Common myeloid progenitor, CD34-positive (primary cell): ENCODE measurements at places on chromosomes 7 and 10.

- DNase-seq, result peak; percentile 31
These were observed 13.5 kb upstream of the ELMO1 start for GRCh38 chr7:37462138-37462537.

DNA sequence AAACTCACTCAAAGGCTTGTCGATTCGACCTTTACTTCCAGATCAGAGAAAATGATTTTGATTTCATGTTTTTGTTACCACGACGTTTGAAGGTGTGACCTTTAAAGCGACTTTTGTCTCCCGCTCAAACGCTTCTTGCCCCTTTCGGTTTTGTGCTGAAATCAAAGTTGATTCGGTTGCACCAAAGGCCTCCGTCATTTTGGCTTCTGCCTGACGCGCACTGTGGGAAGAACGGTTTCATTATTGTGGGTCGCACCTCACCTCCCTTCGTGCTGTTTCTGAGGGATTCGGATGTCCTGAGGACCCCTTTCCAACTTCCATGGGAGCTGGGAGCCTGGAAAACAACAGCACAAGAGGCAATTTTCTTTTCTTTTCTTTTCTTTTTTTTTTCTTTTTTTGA lies 176.9 kb downstream of the DNAJB6 start:
- no peak for DNase-seq

- no peak for DNase-seq
These were observed 1.1 kb downstream of the FKBP9 start for GRCh38 chr7:32958046-32959025.

DNA sequence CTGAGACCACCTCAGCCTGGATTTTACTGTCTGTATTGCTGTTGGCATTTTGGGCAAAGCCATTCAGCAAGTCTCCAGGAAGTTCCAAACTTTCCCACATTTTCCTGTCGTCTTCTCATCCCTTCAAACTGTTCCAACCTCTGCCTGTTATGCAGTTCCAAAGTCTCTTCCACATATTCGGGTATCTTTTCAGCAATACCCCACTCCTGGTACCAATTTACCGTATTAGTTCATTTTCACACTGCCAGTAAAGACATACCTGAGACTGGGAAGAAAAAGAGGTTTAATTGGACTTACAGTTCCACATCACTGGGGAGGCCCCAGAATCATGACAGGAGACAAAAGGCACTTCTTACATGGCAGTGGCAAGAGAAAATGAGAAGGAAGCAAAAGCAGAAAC lies 62.8 kb downstream of the INPP5A start:
- DNase-seq, result no peak

- DNase-seq, result no peak
These were observed 11.6 kb downstream of the ZNF316 start for GRCh38 chr7:6648815-6649104.

DNA sequence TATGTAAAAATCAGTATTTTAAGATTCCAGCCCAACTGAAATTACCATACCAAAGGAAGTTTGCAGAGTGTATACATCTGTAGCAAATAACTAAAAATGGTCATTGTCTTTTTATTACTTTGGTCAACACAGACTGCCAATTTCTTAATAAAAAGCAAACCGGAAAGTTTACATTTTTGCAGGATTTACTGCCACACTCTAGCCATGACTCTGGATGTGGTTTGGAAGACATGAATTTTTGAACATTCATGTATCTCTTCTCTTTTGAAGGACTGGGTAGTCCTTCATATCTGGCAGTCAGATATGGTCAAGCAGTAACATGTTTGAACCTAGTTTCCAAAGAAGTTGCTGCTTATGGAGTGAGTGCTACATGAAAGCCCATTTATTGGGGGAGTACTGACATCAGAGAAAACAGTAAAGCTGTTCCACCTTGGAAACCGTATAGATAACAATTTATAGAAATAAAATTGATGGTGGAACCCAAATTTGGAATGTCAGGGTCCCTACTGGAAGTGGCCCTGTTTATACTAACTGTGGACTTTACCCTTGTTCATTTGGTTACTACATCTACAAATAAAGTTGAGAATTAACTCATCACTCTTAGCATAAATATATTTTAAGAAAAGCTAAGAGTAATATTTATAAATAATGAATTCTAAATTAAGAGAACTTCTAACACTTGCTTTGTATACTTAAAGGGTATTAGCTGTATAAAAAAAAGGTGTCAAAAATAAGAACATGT lies 84.6 kb downstream of the ZMYND11 start:
- DNase-seq, result no peak

- DNase-seq, result no peak
These were observed 319.9 kb downstream of the BMPER start for GRCh38 chr7:34225193-34225592.

GRCh38 chr10:59618666-59619065 lies 91.0 kb downstream of the SLC16A9 start:
- DNase-seq, result no peak

GRCh38 chr10:6951732-6952131 lies 371.7 kb upstream of the PRKCQ start:
- no peak for DNase-seq

DNA sequence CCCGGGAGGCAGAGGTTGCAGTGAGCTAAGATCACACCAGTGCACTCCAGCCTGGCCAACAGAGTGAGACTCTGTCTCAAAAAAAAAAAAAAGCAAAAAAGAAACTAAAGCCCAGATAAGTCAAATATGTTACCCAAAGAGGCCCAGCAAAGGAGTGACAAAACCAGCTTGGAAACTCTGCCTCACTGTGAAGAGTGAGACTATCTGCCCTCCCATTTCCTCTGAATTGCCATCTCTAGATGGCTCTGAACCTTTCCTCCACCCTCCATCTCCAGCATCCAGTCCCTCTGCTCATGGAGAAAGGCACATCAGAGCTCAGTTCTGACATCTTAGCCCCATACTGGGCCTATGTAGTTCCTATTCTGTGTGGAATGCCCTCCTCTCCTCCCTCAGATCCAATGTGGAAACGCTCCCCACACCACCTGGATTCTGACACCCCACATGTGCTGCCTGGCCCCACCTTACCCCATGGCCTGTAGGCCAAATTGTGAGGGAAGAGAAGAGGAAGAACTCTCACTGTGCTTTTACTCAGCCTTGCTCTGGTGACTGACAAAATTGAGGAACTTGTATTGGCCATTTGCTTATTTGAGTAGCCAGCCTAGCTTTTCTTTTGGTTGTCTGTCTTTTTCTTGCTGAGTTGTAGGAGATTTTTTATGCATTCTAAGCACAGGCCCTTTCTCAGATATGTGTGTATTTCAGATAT lies 18.0 kb upstream of the NUDCD3 start:
- peak; percentile 20 for DNase-seq

DNA sequence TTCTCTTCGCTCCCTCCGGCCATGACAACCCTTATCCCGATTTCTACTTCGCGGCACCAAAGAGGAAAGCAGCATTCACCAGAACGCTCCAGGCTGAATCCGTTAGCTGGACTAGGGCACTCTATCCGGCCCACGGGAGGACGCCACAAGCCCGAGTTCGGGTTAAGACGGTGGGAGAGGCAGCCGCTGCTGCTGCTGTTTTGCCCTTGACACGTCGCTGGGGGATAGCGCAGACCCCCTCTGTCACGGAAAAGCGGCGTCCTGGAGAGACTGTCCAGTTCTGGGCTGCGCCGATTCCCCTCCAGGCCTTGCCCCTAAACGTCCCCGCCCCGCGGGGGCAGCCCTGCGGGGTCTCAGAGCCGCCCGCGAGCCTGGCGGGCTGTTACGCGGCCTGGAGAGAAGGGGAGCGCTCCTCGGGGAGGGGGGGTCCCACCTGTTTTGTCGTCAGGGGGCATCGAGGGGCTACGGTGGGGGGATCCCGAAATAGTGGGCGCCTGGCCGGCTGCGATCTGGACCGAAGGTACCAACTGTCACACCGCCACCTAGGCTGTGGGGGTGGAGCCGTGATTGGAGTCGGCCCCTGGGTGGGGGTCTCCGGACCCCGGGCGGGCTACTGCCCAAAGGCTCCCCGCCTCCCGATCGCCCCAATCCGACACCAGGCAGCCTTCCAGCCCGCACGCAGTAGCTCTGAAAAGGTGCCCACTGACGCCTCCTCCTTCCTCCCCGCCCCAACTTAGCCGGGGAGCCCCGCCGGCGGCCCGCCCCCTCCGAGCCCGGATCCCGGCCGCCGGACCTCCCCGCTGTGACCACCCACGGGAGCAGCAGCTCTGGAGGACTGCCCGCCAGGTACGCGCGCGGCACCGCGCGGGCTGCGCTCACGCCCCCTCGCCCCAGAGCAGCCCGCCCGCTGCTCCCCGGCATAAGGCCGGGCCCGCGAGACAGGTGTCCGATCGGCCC lies 772 bp downstream of the SGMS1 start:
- peak; percentile 35 for DNase-seq

GRCh38 chr10:124745673-124746072 lies 1.5 kb upstream of the FAM53B start:
- peak; percentile 81 for DNase-seq

DNA sequence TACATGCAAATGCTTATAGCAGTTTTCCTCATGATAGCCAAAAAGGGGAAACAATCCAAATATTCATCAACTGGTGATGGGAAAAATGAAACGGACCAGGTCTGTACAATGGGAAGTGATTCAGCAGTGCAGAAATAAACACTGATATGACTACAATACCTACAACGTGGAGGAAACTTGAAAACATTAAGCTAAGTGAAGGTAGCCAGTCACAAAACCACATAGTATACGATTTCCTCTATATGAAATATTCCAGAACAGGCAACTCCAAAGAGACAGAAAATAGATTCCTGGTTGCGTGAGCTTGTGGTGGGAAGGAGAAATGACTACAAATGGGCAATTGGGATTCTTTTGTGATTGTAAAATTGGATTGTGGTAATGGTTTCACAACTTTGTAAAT lies 263.1 kb upstream of the PITRM1 start:
- DNase-seq, result no peak

- DNase-seq, result peak; percentile 69
These were observed 14.4 kb downstream of the ALKBH4 start for GRCh38 chr7:102450242-102450641.

- no peak for DNase-seq
These were observed 20.8 kb upstream of the FXYD4 start for GRCh38 chr10:43350686-43351085.

GRCh38 chr7:33710608-33711007 lies 194.7 kb upstream of the BMPER start:
- DNase-seq, result no peak

DNA sequence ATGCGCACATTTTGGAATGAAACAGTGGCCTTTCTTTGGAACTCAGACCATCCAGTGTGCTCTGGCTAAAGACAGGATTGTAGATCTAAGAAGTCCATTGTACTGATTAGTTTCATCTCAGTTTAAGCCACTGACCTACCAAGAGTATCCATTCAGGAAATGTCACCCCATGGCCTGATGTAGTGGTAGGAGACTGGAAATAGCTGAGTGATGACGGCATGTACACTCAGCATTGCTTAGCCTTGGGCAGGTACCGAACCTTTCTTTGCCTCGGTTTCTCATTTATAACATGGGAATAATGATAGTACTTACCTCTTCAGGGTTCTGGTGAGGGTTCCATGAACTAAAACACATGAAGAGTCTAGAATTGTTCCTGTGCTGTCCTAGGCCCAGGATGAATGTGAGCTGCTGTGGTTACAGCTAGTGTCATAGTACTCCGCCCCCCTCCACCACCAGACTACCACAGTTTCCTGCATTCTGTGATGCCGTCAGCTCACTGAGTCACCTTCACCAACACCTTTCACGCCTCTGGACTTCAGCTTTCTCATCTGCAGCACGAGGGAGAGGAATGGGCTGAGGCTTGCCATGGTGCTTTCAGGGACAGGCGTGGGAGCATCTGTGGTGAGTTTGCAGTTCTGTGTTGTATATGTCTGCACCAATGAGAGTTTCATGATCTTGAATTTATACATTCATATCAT lies 484.0 kb upstream of the GALNT17 start:
- peak; percentile 42 for DNase-seq

GRCh38 chr7:51226916-51227535 lies 89.6 kb downstream of the COBL start:
- DNase-seq, result no peak

DNA sequence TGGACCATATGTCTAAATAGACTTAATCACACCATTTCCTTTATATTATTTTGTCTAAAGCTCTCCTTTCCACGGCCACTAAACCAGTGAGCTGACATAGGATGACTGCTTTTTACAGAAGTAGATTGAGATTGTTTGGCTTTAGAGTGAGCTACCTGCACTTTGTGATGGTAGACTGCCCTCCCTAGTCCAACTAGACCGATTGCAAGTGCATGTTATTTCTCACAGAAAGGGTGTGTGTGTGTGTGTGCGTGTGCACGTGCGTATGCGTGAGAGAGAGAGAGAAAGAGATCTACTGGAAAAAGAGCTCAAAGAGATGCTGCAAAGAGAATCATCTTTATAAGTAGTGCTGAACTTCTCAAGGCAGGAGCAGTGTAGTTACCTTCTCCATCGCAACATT lies 60.7 kb downstream of the VCL start:
- DNase-seq, result peak; percentile 83

DNA sequence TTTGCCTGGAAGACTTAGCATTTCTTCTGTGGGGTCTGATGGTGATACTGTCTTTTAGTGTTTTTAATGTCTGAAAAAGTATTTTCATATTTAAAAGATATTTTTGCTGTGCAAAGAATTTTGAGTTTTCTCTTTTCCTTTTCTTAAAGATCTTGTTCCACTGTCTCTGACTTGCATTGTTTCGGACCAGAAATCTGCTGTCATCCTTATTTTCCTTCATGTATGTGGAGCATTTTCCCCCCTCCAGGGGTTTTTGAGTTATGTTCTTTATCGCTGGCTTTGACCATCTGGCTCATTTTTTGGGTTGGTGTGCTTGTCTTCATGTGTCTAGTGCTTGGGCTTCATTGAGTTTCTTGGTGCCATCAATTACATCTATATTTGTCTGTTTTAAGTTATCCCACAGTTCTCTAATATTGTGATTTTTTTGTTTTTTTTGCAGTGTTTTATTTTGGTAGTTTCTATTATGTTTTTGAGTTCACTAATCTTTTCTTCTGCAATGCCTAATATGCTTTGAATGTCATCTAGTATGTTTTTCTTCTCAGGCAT lies 119.9 kb downstream of the MGMT start:
- peak; percentile 3 for DNase-seq

DNA sequence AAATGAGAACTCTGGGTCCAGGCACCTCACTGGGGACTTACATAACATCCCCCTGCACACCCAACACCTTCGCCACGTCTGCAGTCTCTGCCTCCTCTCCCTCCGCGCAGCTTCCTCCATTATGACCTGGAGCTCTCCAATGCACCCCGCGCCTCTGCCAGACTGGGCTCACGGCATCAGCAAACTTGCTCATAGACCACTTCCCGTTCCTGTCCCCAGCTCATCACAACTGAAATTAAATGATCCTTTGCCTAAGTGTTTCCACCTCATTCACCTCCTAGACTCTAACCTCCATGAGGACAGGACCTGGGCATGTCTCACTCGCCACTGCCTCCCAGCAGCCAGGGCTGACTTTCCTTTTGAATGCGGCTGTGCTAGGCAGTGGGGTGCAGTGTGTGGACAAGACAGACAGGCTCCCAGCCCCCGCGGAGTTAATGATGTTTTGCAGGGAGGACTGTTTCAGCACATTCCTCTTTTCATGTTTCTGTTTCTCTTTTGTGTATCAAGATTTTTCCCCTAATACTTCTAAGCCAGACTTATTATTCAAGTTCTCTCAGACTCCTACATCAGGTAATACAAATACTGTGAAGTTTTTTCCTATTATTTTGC lies 18.8 kb downstream of the CHST15 start:
- peak; percentile 76 for DNase-seq
